Naive thymus-derived CD4-positive, alpha-beta T cell (primary cell): ENCODE measurements at places on chromosomes 11 and 22. TPM values are rescaled to one million over a fixed set of nuclear protein-coding genes. Genes with fewer than 3 reads are reported as not detected.
A peak's percentile ranks its signal among the peaks of the same experiment; 100 is the strongest.

Gene ENTHD1
- total RNA-seq, result 0.10 and 0.12 TPM in 2 replicates

- H3K4me1 ChIP-seq, result no peaks in the 10 kb centered on the region
- no peak overlapping the region for H3K4me3 ChIP-seq
- no peak overlapping the region for H3K27ac ChIP-seq
- no peak for DNase-seq
- no peaks in the 10 kb centered on the region for H3K27me3 ChIP-seq
- H3K36me3 ChIP-seq, result no peaks in the 10 kb centered on the region
Measured at GRCh38 chr22:49365191-49365837, 462.4 kb downstream of the BRD1 start.

DNA sequence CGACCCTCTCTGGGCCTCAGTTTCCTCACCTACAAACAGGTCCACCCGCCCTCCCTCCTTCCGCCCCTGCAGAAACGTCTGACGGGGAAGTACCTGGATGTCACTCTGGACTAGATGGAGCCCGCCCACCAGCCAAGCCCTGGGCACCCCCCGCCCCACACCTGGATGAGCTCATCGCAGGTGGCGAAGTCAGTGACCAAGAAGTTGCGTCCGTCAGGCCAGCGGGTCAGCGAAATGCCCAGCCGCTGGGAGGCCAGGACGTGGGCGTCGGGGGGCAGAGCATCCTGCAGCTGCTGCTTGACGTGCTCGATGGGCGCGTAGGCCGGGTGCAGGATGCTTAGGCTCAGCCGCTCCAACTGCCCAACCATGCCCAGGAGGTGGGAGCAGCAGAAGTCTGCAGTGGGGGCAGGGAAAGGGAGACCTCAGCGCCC, 897 bp downstream of the PNPLA5 start:
- H3K4me1 ChIP-seq, result no peaks in the 10 kb centered on the region
- peaks cover 3% of the 10 kb centered on the region for H3K27me3 ChIP-seq
- no peak for DNase-seq
- no peak overlapping the region for H3K27ac ChIP-seq
- no peak overlapping the region for H3K4me3 ChIP-seq

DNA sequence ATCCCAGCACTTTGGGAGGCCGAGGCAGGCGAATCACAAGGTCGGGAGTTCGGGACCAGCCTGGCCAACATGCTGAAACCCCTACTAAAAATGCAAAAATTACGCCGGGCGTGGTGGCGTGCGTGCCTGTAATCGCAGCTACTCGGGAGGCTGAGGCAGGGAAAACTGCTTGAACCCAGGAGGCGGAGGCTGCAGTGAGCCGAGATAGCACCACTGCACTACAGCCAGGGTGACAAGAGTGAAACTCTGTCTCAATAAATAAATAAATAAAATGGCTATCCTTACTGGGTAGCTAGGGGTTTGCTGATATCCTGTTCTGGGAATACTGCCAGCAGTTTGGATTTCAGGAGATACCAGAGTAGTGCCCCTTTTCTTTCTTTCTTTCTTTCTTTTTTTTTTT, 2.4 kb upstream of the RBM14 start:
- H3K27ac ChIP-seq, result no peak overlapping the region
- peaks cover 12% of the 10 kb centered on the region for H3K4me1 ChIP-seq
- DNase-seq, result no peak
- H3K27me3 ChIP-seq, result no peaks in the 10 kb centered on the region

DNA sequence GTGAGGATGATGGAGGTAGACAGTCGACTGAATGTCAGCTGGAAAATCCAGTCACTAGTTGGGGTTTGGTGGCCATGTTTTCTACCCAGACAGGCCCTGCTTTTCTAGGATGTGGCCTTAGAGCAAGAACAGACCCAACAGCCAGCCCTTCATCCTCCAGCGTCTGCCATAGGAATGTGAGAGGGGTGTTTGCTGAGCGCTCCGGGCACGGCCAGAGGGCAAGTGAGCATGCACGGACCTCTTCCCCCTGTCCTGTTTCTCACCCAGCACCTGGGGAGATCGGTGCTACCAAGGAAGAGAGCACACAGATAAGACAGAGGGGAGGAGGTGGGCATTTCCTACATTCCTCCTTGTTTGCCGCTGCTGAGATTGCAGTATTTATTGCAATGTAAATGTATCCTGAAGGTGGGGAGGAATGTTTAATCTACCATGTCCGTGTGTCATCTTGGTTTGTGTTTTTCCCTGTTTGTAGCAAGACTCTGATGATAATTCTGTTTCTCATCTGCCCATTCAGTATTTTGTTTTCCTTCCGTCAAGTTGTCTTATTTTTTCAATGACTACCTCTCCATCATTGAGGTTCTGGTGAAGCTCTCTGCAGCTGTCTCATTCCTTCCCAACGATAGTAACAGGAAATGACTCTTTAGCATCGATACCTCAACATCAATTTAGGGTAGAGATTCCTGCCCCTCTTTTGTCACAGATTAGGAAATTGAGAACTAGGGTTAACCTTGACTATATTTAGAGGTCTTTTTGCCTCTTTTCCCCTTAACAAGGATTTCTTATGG, 4.9 kb upstream of the ATF4 start:
- H3K27me3 ChIP-seq, result no peaks in the 10 kb centered on the region
- H3K27ac ChIP-seq, result no peak overlapping the region
- DNase-seq, result peak; percentile 5
- H3K36me3 ChIP-seq, result peaks cover 11% of the 10 kb centered on the region
- no peak overlapping the region for H3K4me3 ChIP-seq
- H3K4me1 ChIP-seq, result no peaks in the 10 kb centered on the region

Gene SLC29A2
- 6.0 TPM for total RNA-seq
